ENCODE measurements at places on chromosomes 13 and 19.

- no peak for DNase-seq
These were observed 38.1 kb upstream of the RGCC start for GRCh38 chr13:41419206-41419605.

DNA sequence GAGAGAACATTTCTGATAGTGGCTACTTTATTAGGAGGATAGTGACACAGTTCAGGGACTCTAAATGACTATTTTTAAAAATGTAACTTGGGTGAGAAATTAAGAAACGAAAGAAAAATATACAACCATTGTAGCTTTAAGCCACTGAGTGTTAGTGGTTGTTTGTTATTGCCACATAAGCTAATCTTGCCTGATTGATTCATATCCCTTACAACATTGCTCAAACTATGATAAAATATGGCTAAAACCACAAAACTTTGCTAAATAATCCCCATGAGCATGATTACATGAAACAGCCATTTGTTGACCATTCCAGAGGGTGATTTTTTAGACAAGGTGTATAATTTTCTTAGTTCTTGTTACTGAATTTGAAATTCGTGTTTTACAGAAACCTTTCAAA lies 343.4 kb downstream of the SLITRK5 start:
- DNase-seq = no peak

DNA sequence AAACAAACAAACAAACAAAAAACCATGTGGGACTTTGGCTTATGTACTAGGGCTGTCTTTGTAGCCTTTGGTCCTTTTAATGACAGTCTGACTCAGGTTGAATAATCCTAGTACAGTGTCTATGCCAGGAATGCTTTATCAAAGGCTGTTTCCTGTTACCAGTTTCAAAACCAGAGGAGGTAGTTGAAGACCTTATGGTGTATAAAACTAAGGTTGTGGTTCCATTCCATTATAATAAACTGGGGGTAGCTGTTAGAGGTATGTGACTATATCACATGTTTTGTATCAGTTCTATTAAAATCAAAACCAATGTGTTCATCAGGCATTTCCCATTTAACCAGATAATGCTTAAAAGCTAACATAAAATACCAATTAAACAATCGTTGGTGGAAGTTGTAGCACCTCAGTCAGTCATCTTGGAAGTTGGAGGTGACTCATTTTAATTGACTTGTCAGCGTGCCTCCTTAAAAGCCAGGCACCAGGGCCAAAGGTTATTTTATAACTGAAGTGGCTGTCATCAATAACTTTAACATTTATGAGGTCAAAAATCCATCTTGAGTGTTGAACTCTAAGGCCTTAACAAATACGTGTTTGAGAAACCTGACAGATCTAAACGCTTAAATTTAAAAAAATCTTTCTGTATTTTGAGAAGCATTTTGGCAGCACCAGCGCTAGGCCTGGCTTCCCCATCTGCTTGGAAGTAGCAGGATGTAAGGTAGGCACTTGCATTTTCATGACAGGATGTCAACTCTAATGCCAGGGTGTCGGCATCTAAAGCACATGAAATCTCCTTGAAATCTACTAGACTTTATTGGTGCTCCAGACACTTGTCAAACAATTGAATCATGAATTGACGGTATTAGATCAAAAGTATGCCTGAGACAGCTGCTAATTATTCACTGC lies 162.5 kb downstream of the LMO7 start:
- DNase-seq = no peak

GRCh38 chr13:49683489-49683888 lies 7.8 kb downstream of the EBPL start:
- DNase-seq = no peak
